ENCODE measurements at places on chromosomes 6 and 20.

GRCh38 chr6:147808640-147809039, 300.1 kb downstream of the SAMD5 start:
- DNase-seq = no peak

GRCh38 chr20:34566978-34567891, 8.7 kb downstream of the MAP1LC3A start:
- no peak for DNase-seq

DNA sequence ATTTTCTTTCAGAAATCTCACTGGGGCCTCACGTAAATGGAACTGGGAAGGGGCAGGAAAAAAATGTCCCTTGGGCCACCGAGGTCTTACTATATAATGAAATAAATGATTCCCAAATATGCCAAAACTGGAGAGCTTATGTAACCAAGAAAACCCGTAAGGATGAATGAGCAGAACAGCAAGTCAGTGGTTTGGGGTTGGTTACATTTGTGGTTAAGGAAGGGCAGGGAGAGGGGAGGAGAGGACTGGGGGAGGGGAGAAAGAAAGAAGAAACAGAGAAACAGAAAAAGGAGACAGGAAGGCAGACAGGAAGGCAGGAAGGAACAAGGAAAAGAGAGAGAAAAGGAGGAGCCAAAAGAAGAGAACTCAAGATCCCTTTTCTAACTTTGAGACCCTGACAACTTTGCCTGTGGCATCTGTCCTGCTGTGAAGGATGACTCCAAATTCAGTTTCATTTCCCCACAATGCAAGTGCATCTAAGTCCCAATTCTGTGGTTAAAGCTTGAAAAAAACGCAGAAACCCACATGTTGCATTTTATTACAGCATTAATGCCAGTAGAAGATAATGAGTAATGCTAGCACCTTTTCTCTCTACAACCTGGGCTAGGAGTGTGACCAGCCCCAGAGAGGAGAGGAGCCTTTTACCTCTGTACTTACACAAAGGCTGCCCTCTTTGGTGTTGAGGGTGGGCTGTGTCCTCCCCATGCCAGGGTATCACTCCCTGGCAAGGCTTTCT, 10.8 kb upstream of the ARMC2 start:
- peak; percentile 26 for DNase-seq

DNA sequence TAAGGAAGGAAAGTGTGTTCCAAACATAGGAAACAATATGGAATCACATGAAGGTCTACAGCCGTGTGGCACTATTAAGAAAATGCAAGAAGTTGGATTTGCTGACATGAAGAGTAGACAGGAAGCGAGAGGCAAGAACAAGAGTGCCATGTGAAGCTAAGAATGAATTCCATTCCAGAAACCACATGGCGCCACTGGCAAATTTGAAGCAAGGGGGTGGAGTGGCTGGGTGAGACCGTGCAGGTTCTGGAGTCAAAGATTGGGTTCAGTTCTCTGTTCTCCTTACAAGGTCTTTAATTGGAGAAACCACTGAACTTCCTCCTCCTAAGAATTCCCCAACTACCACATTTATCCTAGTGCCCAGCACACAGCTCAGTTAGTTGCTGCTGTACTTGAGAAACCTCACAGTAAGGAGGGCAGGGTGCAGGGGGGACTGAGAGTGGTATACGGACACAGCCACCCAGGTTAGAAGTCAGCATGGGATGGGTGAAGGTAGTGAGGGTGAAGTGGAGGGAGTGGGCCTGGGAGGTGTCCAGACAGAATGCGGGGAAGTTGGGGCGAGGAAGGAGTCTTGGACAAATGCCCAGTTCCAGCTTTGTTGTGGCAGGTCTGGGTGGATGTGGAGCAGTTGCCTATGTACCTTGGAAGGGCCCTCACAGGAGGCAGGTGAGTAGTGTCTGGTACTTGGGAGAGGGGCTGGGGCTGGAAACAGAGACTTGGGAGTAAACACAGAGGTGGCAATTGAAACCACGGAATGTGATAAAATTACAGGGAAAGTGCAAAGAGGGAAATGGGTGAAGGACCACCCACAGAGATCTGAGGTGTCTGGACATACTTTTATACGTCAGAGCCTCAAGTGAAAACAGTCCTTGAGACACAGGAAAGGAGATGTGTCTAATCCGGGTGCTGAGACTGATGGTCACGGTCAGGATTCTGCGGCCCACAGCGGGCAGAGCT, 14.3 kb downstream of the LYRM4 start:
- DNase-seq = no peak

DNA sequence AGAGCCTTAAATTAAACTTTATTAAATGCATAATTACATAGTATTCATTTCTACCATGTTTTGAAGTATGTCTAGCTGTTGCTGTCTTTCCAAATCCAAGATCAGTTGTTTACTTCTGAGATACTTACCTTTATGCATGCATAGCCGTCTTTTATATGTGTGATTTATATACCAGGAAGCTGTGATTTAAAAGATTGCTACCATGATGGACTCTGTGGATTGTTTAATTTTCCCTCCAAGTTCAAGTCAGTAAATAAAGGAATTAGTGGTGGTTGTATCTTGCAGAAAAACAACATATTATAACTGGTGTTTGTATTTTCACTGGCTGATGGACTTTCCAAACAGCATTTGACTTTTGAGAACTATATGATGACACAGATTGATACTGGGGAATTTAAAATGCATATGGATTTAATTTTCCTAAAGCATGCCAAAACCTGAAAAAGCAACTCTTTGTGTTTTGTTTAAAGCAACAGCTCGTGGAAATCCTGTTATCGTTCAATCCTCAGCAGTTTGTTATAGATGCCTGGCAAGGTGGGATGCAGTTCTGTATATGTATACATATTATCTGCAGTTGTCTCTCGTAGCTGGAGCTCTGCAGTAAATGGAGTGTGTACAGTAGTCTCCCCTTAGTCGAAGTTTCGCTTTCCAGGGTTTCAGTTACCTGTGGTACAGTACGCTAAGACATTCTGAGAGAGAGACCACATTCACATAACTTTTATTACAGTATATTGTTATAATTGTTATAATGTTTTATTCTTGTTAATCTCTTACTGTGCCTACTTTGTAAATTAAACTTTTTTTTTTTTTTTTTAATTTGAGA, 77.1 kb downstream of the CBFA2T2 start:
- no peak for DNase-seq

DNA sequence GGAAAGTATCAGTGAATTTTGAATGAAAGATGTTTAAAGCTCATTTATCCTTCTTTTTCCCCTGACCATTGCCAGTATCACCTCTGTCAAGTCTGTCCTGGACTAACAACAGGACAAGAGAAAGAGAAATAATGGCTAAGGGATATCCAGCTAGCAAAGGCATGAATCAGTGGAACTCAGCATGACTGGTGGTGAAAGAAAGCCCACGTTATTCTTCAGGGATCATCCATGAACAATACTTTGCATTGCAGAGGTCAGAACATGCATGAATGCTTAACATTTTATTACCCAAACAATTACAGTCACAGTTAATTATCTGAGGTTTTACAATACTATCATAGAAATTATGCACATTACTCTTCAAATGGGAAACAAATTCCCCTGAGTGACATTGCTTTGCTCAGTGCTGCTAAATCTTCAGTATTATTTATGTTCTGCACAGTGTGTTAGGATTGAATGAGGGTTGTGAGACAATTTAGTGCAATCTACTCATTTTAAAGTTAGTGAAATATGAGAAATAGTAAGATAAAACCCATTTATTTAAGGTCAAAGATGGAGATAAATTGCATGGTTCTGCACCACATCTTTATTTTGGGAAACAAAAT, 350.7 kb downstream of the KHDRBS2 start:
- DNase-seq = no peak

DNA sequence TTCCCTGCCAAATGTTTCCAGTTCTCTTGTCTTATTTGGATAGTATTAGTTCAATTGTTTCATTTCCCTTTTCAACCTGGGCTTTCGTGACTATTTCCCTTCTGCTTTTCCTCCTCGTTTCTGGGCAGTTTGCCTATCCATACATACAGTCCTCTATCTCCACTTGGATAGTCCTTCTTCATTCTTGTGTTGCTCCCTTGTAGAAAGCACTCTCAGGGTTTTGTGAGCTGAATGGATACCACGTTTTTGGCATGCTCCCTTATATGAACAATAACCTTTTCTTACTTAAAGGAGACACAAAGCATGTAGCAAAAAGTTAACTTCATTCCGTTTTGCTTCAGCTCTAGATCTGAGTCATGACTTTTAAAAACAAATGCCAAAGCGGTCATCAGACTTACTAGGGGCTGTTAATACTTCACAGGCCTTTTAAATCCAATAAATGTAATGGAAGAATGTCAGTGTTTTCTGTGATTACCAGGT, 16.6 kb downstream of the CRYBG1 start:
- no peak for DNase-seq

GRCh38 chr20:4170621-4171537, 155.5 kb upstream of the RNF24 start:
- DNase-seq = no peak

DNA sequence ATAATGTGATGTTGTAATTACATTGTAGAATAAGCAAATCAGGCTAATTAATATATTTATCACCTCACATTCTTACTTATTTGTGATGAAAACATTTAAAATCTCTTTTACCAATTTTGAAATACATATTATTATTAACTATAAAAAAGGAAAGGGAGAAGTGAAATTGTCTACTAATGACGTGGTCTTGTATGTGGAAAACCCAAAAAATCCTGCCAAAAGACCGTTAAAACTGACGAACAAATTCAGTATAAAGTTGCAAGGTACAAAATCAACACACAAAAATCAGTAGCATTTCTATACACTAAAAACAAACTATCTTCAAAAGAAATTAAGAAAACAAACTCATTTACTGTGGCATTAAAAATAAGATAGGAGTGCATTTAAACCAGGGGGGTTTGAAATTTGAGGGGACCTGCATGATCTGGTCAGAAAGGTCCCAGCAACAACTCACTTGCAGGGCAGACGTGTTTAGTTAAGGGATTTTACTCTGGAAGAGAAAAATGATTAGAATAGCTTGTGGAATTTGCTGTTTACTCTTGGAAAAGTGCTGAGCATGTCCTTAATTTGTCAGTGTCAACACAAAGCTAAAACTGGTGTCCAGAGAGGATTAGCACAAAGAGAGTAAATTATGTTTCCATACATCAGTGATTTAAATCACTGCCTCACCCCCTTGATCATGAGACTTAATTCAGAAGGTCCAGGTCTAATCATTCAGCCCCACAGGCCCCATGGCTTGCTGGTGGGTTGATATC, 235.0 kb upstream of the RIN2 start:
- DNase-seq = no peak

DNA sequence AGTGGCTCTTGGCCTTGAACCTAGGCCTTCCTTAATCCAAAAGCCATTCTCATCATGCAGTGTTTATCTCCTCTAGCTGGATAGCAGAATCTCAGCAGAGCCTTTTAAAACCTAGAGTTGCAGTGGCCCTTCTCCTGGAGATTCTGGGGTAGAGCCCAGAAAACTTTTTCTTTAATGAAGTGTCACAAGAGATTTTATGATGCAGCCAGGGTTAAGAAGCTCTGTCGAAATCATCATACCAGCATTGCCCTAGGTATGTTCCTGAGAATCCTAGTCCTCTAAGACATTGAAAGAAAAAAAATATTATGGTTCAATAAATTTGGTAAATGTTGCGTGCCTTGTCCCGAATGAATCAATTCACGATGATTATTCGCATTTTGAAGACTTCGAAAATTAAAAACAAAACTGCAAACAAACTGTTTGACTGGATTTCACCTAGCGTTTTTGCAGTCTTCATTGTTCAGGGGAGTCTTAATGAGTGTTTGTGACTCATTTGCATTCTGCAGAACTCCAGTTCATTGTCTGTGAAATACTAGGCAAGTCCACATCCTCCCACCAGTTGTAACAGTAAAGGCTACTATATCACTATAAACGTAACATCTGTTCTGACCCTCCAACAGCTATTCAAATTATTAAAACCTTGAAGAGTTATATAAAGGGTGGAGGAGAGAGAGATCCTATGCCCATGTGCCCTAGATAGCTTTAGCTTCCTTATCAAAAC, 198.6 kb downstream of the UST start:
- no peak for DNase-seq

DNA sequence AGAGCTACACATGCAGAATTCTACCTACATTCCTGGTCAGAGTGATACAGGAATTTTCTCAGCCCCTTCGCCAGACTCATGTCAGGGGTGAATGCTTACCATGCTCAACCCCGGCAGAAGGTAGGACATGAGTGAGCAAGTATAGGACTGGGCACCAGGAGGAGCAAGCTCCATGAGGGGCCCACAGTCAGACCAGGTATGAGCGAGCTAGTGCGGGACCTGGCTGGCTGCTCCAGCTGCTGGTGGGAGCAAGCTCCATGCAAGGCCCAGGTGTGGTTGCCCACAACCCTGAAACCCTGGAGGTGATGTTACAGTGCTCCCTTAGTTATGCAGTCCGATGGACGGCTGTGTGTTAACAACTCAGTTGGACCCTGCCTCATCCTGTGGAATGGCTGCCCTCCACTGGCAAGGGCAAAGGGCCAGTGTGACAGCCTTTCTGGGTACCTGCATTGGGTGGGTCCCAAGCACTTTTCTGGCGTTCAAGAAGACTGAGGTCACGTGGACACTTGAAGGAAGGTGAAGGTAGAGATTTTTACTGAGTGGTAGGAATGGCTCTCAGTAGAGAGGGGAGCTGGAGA, 503.5 kb upstream of the CITED2 start:
- DNase-seq = no peak

DNA sequence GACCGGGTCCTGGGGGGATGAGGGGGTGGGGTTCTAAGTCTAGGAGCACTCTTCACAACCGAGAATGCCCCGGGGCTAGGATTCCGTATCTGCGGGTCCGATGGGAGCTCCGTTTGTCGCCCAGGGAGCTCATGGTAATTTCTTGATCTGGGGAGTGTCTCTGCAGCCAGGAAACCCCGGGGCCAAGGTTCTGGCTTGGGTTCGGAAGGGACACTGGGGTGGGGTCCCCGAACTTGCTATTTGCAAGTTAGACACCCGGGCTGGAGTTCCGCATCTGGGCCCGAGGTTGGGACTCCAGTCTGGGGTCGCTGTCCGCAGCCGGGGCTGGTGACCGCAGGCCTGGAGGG, 397 bp downstream of the PEDS1 start:
- no peak for DNase-seq

DNA sequence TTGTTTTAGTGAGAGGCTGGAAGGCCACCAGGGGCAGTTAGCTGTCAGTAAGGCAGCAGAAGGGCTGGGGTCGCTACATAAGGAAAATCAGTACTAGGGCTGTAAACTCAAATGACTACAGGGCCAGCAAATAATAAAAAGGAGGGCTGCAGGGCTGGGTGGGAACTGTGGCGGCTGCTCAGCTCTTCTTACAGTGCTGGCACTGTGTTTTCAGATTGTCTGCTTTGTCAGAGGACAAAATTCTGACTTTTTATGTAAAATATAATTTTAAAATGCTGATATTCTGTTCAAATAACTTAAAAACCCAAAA, 23.2 kb downstream of the HLA-A start:
- no peak for DNase-seq

- no peak for DNase-seq
Observed at GRCh38 chr6:170403451-170403850, 96.9 kb downstream of the FAM120B start.
